CD4-positive, alpha-beta T cell treated with Interleukin-15 for 4 hours (primary cell): ENCODE measurements at places on chromosomes 16 and 17.

DNA sequence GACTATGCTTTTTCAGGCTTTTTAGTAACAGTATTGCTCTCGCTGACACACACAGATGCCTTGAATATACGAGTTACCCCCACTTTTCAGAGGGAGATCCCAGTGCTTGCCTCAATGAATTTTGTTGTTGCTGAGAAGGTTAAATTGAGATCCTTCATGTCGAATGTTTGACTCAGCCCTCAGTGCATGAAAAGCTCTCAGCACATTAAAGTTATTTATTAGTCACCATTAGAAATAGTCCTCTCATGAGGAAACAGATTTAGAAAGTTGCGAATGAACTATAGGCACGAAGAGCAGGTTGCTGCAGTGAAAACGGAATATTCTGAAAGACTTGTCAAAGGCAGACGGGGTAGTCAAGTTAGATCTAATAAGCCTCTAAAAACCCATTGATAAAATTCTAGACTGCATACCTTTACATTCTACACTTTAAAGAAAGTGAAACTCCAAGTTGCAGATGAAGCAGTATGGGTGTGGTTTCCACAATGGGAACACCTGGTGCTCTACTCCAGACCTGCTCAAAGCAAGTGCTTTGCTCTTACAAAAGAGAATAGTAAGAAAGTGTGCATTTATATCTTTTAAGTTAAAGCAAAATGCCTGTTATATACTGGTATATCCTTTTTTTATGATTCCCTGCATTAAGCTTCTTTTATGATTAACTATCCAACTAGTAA, 238.1 kb downstream of the MAF start:
- DNase-seq = peak; percentile 10

DNA sequence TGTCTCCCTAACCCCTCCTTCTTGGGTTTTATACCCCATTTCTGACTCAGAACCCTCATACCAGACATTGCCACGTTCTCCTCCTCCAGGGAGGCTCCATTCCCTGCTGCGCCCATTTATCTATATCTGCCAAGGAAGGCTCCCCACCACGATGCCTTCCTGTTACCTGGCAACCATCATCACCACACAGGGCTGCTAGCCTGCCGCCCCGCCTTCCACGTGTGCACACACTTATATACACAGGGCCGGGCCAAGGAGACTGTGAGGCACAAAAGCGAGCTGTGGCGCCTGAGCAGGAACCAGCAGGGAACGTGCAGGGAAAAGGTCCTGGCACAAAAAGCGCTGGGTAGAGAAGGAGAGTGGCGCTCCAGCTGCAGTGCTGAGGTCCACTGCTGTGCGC, 261.8 kb downstream of the CBLN1 start:
- DNase-seq = no peak

- no peak for DNase-seq
These were observed 652 bp downstream of the VPS35L start for GRCh38 chr16:19555938-19556771.

- DNase-seq = no peak
These were observed 38.1 kb upstream of the RHOT1 start for GRCh38 chr17:32104158-32104557.

DNA sequence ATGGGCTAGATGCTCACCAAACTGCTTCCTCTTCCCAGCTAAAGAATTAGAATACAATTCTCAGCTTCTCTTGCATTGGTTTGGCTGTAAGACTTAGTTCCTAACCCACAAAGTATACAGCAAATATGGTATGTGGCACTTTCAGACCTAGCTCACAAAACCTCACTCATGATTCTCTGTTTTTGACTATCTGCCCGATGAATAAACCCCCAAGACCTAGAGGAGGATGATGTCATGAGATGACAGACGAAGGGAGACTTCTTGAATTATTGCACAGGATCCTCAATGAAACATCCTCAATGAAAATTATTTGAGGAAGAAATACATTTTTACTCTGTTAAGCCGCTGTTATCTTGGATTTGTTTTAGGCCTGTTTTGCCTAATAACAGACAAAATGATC, 14.3 kb downstream of the CNOT1 start:
- no peak for DNase-seq

DNA sequence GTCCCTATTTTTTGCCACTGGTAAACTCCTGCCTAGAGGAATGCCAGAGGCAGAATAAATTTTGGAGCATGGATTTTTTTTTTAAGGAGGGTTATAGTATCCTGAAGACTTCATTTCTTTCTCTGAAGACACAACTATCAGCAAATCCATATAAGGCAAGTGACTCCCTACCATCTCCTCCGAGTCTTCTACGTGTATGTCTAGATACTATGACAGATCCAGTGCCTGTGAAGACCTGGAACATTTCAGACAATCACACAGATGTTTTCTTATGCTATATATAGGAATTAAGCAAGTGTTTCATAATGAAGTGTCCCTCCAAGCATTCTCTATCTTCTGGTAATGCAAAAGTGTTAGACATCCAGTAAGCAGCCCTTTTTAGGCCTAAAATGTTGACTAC, 255.5 kb upstream of the TBX2 start:
- DNase-seq = no peak

- DNase-seq = no peak
These were observed 19.4 kb downstream of the CD300A start for GRCh38 chr17:74485841-74486240.

DNA sequence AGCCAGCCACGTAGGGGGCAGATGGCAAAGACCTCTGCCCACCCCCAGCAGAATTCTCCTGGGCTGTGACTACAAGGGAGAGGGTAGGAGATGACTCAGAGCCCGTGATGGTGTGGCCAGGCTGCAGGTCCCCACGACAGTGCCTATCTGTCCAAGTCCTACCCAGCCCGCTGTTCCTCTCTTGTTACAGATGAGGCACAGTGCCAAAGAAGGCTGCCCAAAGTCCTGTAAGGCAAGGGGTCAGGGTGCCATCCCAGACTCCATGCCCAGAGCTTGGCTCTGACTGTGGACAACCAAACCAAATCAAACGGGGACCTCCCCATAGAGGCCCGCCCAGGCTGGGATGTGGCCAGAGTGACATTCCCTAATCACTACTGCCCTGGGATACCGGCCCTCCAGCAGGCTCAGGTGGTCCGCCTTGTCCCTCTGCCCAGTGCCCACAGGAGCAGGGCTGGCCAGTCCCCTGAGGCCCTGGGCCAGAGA, 12.6 kb upstream of the BCAR1 start:
- no peak for DNase-seq

GRCh38 chr16:26988186-26988585, 78.5 kb upstream of the C16orf82 start:
- DNase-seq = no peak

GRCh38 chr17:70028978-70029767, 45.9 kb upstream of the KCNJ16 start:
- no peak for DNase-seq

DNA sequence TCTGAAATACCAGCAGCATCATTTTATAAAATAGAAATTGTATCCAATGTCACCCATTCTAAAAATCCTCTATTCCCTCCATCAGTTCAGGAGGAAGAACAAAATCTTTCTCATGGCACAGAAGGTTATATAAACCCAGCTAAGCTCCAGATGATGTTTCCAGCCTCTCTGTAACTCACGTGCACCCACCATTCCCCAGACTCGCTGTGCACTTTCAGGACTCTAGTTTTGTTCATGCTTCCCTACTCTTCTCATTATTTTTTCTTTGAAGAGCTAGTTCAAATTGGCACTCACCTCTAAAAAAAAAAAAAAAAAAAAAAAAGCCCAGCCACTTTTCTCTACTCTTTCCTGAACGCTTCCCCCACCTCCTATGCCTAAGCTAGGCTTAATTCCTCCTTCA, 36.0 kb upstream of the SHISA6 start:
- DNase-seq = no peak

DNA sequence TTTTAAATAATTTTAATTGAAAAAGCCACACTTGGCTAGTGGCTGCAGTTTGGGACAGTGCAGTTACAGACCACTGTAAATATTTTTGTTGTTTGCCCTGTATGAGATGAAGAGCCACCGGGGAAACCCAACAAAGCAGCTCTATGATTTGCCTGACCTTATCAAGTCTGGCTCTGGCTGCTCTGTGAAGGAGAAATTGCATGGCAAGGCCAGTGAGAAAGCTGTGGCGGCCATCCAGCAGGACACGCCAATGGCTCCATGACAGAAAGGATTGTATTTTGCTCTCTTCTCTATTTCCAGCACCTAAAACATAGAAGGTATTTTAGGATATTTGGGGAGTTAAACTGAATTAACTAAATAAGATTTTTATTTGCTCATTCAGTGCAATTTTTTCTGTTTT, 330.0 kb upstream of the DYNLRB2 start:
- no peak for DNase-seq

DNA sequence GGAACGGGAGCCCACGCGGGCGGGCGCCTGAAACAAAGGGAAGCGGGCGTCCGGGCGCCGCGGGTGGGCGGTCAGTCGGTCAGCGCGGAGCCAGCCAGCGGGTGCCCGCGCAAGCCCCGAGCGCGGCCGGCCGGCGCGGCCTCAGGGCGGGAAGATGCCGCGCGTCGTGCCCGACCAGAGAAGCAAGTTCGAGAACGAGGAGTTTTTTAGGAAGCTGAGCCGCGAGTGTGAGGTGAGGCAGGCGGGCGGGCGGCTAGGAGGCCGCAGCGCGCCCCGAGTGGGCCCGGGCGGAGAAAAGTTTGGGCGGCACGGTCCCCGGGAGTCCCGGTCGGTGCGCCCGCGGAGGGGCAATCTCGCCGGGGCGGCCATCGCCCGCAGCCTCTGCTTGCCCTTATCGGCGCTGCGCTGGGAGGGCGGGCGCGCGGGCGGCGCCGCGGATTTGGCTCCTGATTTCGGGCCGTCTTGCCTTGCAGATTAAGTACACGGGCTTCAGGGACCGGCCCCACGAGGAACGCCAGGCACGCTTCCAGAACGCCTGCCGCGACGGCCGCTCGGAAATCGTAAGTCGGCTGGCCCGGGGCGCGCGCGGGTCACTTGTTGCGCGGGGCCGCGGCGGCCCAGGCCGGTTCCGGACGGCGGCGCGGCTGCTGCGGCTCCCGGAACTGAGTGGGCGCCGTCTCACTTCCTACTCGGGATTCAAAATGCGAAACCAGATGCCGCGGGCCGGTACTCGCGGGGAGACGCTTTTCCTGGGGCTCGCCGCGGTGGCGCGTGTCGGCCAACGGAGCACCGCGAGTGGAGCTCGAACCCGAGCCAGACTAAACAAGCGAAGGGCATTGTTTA, 526 bp downstream of the CBFB start:
- DNase-seq = peak; percentile 47

- DNase-seq = no peak
These were observed 114.4 kb downstream of the GRIN2A start for GRCh38 chr16:10067835-10068234.

GRCh38 chr16:56370875-56371659, 54.3 kb downstream of the AMFR start:
- DNase-seq = no peak

DNA sequence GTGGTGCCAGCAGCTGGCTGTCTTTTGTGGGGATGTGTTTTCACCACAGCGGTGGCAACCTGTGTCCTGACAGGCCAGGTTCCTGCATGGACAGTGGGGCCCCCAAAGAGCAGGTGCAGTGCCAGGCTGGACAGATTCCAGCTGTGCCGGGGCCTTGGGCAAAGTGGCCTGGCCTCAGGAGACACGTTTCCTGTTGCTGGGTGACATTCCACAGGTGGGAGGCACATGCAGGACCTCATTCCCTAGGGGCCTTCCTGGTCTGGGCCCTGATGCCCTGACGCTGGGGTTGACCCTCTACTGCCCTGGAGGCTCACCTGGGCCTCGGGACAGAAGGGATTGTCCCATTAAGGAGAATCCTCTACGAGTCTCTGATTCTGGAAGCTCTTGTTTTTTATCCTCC, 182.4 kb downstream of the RAB11FIP4 start:
- no peak for DNase-seq

- DNase-seq = no peak
These were observed 721 bp downstream of the TBCD start for GRCh38 chr17:82752371-82753200.

GRCh38 chr16:75207831-75208230, 870 bp upstream of the CTRB2 start:
- DNase-seq = no peak

DNA sequence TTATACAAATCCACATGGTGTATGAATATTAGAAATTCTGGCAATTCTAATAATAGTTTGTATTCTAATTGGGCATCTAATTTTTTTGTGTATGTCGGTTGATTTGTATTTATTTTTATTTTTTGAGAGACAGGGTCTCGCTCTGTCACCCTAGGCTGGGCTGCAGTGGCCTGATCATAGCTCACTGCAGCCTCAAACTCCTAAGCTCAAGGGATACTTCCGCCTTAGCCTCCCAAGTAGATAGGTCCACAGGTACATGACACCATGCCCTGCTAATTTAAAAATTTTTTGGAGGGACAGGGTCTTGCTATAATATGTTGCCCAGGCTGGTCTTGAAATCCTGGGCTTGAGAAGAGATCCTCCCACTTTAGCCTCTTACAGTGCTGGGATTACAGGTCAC, 104.6 kb downstream of the TRIM37 start:
- DNase-seq = no peak

DNA sequence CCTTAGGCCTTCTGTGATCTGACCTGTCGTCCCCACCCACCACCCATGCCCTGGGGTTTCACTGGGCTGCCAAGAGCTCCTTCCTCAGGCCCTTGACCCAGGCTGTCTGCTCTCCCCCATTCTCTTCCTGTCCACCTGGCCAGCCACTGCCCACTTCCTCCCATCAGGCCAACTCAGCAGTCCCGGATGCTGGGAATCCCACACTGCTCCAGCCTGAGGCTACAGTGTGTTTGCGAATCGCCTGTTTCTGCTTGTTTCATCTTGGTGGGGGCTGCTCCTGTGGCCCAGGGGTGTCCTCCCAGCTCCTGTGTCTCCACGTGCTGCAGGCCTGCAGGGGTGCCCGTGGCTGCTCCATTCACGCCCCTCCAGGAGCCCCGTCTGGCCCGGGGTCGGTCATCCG, 839 bp upstream of the METRN start:
- DNase-seq = no peak

DNA sequence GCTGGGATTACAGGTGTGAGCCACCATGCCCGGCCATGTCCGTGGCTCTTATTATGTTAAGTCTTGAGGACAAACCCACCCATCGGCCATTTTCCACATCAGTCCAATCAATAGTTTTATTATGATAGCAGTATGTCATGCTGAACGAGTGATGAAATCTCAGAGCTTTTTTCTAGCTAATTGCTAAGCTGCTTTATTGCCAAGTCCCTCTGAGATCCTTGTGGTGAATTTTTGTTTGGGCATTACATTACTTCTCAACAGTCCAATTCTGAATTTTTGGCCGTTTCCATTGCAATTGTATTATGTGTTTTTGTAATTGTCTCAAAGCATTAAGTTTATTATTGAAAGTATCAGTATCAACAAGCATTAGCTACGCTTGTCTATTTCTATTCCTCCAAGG, 10.9 kb downstream of the RNF112 start:
- DNase-seq = no peak

GRCh38 chr16:58511933-58512815, 3.1 kb upstream of the SETD6 start:
- peak; percentile 80 for DNase-seq
